ENCODE measurements at places on chromosomes 3 and 15. TPM values are rescaled to one million over a fixed set of nuclear protein-coding genes. Genes with fewer than 3 reads are reported as not detected.

DNA sequence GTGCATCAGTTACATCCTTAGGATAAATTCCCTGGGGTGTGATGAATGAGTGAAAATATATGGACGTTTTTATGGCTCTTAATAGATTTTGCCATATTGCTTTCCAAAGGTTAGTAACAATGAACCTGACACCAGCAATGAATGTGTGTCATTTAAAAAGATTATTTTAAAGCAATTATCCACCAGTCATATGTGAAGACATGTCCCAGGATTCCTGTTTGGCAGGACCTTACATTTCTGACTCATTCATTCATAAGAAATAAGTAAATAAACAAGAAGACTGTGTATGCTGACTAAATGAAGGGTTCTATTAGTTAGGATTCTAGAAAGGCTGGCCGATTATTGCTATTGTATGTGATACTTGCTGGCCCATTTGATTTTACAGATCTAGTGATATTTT is 201.5 kb downstream of the SOX2 start:
- no peak for DNase-seq

DNA sequence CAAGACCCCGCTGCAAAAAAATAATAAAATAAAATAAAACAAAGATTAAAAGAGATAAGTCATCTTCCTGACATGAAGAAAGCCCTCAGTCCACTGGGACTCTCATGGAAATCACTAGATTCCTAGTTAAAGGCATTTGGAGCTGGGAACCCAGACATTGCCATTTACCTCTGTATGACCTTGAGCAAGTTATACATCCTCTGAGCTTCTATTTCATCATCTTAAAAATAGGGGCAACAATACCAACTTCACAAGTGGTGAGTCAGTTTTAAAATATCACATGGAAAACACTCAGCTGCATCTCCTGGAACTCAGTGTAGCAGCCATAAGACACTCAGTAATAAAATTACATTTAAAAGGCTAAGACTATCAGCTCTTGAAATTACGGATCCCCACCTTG is 334.8 kb downstream of the ERC2 start:
- DNase-seq, result no peak

- DNase-seq, result no peak
Measured at GRCh38 chr15:50218691-50219090, 36.7 kb downstream of the SLC27A2 start.

DNA sequence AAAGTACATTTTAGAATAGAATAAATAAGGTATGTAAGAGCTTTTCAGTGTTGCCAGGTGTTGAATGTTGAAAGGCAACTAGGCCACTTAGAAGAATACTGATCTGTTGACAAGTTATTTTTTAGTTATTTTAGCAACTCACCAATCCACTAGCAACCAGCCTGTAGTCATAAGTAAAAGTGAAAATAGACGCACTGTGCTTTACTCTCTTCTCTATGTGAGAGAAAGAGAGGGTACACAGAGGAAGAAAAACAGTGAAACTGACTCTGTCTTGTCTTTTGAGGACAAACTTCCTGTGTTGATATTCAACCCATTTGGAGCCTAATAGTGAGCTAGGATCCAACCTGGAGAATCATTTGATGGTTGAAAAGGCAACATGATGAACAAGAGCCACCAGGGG is 327.1 kb upstream of the GOLIM4 start:
- no peak for DNase-seq

Gene STAB1
- not detected for total RNA-seq

DNA sequence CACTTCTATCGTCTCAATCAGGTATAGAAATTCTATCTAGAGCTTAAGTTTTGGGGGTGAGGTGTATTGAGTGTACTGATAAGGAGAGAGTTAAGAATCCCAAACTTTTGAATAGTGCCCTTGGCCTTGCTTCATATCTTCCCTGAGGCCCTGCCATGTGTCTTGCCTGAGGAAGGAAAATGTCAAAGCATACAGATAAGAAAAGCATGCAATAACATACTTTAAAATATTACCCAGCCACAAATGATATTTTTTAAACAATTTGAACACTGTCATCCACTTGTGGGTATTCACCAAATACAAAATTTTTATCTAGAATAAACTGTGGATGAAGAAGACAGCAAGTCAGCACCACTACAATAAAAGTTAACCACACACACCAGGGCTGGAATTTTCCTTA is 631.0 kb upstream of the ALCAM start:
- DNase-seq, result no peak

DNA sequence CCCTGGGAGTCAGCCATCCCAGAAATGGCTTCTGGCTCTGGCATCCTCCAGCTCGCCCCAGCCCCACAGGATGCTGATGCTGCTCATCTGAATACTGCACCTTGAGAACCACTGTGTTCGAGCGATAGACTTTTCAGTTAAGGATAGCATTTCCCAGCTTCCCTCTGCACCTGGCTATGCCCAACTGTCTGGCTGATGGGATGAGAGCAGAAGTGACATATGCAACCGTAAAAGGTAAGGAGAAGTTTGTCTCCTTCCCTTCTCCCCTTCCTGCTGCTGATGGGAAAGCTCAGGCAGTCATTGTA is 9.7 kb upstream of the HHATL start:
- no peak for DNase-seq

Gene GPR62
- 0.21 TPM for total RNA-seq

DNA sequence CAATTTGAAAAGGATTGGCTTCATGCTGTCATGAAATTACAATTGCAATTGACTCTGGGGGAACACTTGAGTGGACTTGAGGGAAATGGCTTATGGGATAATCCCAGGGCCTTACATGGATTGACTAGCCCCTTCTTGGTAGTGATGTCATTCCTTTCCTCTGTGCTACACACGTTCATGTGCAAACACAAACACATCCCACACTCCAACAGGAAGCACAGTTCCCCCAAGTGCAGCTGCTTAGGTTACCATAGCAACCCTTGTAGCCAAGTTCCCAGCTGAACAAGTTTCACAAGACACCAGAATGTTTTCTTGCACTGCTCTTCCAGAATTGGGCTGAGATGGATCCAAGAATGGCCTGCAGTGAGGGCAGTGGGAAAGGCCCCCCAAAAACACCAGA is 217.0 kb downstream of the ZNF621 start:
- DNase-seq, result peak; percentile 16

DNA sequence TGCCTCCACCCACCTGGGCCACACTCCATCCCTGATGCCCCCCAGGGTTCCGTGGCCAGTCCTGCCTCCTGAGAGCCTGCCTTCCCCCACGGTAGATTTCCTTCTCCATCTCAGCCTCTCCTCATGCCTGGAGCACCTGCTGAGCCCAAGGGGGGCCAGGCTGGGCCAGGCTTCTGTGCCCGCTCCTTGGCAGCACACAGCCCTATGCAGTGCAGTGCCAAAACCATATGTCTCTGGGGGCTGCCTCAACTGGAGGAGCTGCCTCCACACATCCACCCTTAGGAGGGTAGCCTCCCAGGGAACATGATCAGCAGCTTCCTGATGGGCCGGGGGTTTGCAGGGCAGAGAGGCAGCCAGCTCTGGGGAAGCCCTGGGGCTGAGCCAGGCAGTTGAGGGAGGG is 24.6 kb upstream of the GATA2 start:
- DNase-seq, result no peak

DNA sequence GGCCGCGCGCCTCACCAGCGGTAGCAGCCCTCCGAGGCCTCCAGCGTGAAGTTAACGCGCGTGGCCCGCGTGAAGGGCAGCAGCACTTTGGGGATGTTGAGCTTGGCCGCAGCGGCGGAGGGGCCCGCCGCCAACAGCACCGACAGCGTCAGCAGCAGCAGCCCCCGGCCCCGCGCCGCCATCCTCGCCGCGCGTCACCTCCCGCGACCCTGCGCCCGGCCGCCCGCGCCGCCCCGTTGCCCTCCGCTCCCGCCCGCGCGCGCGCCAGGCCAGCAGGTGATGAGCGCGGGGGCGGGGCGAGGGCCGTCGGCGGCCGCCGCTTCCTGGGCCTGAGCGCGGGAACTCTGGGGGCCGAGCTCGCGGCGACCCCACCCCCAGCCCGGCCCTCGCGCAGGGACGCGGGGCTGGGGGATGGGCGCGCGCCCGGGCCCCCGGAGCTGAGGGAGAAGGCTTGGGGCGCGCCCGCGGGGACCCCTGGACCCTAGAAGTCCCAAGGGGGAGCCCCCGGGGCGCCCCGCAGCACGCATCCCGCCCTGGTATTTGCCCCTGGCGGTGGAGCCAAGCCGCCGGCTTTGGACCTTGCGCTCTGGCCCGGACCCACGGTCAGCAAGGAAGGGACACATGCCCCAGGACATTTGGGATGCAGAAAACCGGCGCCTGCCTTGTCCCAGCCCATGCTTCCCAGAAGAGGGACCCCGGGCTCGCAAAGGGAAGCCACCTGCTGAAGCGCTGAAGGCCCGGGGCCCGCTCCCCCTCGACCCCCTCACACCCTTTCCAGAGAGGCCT is at the start of gene NUP210:
TSS of gene NUP210 (minus strand) at position 278 of the 786 bp plus-strand sequence. CDS start at position 182, 96 bp downstream.
- peak; percentile 89 for DNase-seq

- DNase-seq, result no peak
Measured at GRCh38 chr3:69491975-69492374, 106.1 kb upstream of the FRMD4B start.

DNA sequence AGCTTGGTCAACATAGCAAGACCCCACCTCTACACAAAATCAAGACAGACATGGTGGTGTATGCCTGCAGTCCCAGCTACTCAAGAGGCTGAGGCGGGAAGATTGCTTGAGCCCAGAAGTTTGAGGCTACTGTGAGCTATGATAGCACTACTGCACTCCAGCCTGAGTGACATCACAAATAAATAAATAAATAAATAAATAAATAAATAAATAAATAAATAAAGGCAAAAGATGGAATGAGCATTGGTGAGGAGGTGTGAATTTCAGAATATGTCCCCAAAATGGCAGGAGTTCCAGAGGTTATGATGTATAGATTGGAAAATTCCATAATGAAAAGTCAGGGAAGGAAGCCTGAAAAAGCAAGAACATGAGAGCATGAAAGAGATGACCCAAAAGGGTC is 249.9 kb downstream of the MEX3B start:
- DNase-seq, result no peak

DNA sequence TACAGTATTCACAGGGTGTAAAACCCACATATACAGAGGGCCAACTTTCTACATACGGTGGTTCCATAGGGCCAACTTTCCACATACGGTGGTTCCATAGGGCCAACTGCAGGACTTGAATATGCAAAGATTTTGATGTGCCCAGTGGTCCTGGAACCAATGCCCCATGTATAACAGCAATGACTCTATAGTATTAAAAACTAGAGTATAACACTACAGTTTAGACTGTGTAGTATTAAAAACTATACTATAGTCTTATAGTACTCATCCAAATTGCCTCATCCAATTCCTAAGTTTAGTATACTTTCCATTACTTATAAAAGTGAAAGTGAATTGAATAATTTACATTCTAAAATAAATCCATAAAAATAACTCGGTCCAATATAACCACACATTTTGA is 75.9 kb downstream of the GSK3B start:
- DNase-seq, result no peak

DNA sequence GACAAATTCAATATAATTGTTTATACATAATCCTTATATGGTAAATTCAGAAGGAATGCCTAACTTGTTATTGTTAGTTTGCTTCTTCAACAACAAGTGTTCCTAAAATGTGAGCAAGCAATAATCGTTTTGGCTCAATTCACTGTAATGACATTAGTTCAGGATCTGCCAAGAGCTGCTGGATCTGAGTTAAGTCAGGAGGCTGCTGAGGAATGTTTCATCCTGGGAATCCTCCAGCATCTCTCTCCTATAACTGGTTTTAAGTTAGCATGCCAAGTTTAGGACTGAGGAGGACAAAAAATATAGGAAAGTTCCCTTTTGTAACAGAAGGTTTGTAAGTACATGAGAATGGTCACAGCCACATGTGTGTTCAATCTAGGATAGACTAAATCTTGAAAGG is 4.9 kb upstream of the GTF2A2 start:
- no peak for DNase-seq

Gene ZNF502
- total RNA-seq, result 3.6 TPM

Gene ASB14
- total RNA-seq, result not detected

DNA sequence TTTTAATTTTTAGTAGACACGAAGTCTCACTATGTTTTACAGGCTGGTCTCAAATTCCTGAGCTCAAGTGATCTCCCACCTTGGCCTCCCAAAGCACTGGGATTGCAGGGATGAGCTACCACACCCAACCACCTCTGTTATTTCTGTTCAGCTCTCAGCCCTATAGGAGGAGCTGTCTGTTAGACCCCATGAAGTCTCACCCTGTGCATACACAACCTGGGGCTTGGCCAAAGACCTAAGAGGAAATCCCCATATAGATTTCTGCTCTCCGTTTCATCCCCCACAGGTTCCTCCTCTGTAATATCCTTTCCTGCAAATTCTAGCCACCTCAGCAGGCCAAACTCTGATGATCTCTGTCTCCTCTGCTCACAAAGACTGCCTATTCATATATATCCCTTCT is 56.6 kb upstream of the CTDSPL2 start:
- no peak for DNase-seq

GRCh38 chr15:32651229-32651837 is 9.8 kb downstream of the SCG5 start:
- peak; percentile 74 for DNase-seq

Gene WNT5A
- total RNA-seq, result 3.3 TPM

- DNase-seq, result peak; percentile 53
Measured at GRCh38 chr3:11878837-11879236, 32.2 kb upstream of the TAMM41 start.

- no peak for DNase-seq
Measured at GRCh38 chr15:100332231-100332630, 9.5 kb downstream of the ADAMTS17 start.

Gene MB21D2
- 15.1 TPM for total RNA-seq

DNA sequence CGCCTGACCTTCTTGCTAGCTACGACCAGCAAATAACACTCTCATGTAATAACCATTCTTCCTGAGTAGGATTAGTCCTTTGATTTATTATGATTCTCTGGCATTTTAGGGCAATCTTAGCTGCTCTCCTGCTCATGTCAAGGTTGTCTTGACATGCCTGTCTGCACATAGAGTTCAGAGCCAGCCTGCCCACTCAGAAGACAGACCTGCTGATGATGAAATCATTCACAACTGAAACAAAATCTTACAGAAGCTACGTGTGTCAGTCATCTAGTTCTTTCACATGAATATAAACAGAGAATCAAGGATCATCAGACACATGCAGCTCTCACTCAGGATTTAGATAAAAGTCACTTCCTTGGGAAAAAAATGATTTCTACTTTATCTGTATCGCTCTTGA is 173.6 kb upstream of the LYSMD4 start:
- no peak for DNase-seq

GRCh38 chr15:63232943-63233342 is 43.5 kb downstream of the RAB8B start:
- DNase-seq, result no peak

Gene GOLGA8J
- not detected for total RNA-seq

Gene SLC9C1
- 0.31 TPM for total RNA-seq

DNA sequence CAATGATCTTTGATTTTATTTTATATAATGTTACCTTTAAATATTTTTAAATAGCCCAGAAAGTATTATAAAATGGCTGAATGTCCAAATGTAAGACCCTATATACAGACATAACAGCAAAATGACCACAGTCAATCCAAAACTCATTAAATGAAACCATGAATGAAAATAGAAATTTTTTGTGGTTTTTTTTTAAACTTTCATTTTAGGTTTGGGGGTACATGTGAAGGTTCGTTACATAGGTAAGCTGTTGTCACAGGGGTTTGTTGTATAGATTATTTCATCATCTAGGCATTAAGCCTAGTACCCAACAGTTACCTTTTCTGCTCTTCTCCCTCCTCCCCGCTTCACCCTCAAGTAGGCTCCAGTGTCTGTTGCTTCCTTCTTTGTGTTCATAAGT is 108.8 kb downstream of the FAIM start:
- DNase-seq, result no peak

GRCh38 chr15:52499506-52499905 is 29.2 kb downstream of the MYO5A start:
- DNase-seq, result no peak

Data from neural progenitor cell (in vitro differentiated cells).